Activated effector memory CD4-positive, alpha-beta T cell treated with anti-CD3 and anti-CD28 coated beads, Interleukin-2, amount 50 U/mL, for 16 hours (primary cell): ENCODE measurements at places on chromosomes 16 and 17.
A peak's percentile ranks its signal among the peaks of the same experiment; 100 is the strongest.

- DNase-seq: no peak
Observed at GRCh38 chr16:31402687-31403086, 9.6 kb downstream of the ITGAD start.

GRCh38 chr17:37079065-37079708 lies 130.4 kb downstream of the AATF start:
- DNase-seq: no peak

DNA sequence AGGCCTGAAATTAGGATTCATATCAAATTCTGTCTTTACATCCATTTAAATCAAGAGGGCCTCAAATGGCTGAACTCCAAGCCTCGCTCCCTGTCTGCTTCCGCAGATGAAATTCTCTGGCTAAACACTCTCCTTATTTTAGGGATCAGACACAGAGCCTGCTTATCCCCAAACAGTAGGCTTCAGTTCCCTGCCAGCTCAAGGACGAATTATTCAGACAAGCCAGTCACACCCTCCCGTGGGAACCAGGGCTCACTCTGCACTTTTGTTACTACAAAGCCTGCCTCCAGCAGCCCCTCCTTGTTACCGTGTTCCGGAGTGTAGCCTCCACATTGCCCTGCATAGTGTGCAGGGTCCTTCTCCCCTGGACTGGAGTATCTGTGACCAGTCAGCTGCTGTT lies 46.6 kb upstream of the LCMT1 start:
- no peak for DNase-seq

DNA sequence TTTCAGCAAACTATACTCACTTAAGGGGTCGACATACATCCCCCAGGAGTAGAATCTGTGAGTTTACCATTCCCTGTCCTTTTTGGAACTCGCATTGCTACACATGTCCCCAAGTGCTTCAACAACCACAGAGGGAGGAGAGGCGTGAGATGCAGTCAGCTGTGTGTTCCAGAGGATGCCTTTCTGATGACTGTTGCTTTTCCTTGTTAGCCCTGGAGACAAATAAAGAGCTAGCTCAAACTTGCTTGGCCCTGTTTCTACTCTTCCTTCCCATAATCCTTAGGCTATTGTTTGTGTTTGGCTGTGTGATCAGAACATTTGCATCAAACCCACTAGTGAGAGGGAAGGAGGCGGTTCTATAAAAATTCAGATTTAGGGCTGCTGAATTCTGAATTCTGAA lies 264.0 kb downstream of the ENGASE start:
- DNase-seq: no peak

DNA sequence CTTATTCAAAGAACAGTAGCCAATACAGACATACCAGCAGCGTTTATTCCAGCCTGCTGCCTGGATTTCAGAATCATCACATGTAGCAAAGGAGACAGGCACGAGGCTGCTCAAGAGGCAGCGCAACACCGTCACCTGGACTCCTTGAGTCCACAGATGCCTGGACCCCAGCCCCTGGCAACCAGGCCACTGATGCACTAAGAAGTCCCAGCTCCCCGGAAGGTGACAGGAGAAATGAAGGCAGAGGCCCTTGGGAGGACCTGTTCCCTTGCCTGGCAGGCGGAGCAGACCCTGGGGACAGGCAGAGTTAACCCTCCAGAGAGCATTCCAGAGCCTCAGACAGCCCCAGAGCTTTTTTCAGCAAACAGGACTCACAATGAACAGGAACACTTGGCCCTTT lies 16.5 kb downstream of the SMIM5 start:
- DNase-seq: no peak

- DNase-seq: peak; percentile 43
Observed at GRCh38 chr17:16938496-16939207, 33.3 kb downstream of the TNFRSF13B start.

DNA sequence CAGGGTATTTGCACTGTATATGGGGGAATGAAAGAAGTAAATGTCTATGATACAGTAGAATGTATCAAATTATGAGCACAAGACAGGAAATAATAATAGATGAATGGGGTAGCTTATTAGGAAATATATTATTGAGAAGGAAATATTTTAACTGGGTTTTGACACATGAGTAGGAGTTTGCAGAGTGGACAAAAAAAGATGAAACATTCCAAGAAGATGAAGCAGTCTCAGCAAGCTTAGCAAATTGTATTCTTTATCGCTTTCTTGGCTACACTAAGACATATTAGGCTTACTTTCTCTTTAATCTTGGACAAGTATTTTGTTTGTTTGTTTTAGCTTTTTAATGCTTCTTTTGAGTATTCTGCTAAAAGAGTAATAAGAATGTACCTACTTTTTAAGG lies 1.3 kb upstream of the KRTAP4-9 start:
- no peak for DNase-seq

DNA sequence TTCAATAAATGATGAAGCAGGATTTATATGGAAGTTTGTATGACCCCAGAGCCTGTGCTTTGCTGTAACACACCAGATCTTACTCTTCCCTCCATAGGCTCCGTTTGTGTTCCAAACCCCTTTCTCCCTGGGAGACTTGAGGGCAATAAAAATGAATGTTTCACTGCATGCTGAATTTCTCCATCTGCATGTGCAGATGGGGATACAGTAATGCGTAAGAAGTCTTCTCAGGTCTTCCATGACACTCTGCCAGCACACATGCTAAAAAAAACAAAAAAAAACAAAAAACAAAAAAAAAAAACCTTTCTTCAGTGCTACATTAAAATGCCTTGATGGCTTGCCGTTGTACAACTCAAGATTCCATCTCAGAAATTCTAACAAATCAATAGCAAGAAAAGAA lies 170.2 kb upstream of the ANKFN1 start:
- no peak for DNase-seq

DNA sequence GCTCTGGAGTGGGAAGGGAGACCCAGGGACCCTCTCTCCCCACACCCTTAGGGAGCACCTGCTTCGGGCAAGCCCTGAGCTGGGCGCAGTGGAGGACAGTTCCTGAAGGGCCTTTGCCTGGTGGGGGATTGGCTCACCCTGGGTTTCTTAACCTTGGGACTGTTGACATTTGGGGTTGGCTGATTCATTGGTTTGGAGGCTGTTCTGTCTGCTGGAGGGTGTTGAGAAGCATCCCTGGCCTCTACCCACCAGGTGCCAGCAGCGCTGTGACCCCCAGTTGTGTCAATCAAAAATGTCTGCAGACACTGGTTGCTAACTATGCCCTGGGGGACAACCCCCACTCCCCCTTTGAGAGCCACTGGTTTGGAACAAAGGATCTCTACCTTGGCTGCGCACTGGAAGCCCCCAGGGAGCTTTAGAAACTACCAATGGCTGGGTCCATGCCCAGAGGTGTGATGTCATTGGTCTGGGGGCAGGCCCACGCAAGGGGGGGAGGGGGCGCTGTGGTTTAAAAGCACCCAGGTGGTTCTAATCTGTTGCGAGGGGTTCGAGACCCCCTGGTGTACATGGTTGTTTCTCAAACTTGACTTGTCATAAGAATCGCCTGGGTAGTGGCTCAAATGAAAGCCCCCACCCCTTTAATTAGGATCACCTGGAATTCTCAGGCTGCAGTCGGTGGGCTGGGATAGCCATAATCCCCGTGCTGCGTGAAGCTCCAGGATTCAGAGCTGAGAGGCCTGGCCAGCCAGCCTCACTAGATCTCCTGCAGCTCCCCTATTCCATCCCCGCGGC lies 151.9 kb upstream of the GSE1 start:
- DNase-seq: no peak
